Myocyte (in vitro differentiated cells): ENCODE measurements at places on chromosomes 7 and 10.
A peak's percentile ranks its signal among the peaks of the same experiment; 100 is the strongest.

- DNase-seq: peak; percentile 86
These were observed 778 bp upstream of the TRIM8 start for GRCh38 chr10:102643336-102644065.

DNA sequence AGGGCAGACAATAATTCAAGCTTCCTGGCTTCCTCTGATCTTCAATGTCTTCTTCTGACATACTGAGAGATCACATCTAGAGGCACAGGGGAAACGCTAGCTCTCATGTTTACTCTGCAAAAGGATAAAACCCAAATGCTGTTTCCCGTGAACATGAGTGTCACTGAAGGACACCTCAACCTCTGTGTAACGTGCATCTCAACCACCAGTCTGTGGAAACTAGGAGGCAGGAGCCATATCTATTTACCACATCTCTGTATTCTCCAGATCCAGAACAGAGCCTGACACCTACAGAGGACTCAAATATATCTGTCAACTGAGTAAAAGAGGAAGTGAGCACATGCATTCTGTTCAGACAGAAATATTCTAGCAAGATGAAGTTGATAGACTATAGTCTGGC, 140.3 kb upstream of the TARP start:
- DNase-seq: no peak

DNA sequence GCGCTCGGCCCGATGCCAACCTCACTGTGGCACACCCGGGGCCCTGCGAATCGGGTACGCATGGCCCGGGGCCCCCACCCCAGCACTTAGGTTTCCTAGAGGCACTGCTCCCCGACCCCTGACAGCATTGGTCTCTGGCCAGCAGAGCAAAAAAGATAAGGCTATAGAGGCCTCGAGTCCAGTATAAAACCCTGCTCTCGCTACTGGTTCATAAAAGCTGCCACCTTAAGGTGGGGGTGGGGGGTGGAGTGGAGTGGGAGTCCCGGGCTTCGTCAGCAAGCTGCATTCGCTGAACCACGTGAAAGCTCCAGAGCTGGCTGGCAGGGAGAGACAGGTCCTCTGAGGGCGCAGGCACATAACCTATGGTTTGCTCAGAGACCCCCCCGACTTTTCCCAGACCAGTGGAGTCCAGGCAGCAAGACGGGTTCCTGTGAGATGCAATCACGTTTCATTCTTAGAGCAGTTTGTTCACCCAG, 1.3 kb downstream of the KAZALD1 start:
- DNase-seq: no peak

DNA sequence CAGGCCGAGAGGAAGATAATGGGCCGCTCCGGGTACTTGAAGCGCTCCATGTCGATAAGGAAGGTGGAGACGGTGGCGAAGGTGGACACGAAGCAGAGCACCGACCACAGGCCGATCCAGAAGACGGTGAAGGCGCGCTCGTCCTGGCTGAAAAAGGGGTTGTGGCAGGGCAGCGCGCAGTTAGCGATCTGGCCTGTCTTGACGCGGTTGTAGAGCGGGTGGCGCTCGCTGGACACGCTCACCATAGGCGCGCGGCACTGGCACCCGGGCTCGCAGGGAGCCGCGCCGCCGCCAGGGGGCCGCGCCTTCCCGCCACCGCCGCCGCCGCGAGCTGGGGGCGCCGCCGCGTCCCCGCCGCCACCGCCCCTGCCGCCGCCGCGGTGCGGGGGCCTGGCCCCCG, 1.6 kb downstream of the FZD8 start:
- peak; percentile 63 for DNase-seq

DNA sequence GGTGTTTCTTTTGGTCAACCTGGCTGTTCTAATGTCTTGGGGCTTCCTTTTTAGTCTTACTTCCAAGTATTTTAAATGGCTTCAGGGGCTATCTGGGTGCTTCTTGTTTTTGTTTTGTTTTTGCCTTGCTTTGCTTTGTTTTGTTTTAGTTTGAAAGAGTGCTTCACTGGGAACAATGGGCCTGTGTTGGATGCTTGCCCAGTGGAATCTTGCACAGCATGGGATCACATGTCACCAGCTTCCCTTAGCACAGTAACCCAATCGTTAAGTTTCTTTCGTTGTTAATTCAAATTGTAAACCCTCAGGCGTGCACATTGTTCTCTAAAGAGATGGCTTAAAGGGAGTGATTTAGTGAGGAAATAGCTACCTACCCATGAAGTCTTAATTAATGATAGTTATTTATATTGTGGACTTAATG, 8.9 kb downstream of the COL17A1 start:
- DNase-seq: peak; percentile 74

DNA sequence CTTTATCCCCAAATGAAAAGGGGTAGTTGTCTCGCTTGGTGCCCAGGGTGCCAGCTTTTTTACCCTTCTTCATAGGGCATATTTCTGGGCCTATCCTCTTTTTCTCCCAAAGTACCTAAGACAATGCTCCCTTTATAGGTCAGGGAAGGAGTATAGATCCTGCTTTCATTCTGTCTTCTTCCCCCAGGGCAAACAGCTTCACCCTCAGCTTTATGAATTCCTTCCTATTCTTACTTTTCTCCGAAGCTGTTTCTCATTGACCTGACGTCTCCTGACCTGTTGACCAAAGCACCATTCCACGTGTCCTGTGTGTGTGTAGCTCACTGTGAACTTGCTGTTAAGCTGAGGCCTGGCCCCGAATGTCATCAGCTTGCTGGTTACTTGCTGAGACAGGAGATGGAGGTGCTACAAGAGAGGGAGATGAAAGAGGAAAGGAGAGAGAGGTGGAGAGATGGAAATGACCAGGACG, 48.9 kb downstream of the PYROXD2 start:
- DNase-seq: no peak

DNA sequence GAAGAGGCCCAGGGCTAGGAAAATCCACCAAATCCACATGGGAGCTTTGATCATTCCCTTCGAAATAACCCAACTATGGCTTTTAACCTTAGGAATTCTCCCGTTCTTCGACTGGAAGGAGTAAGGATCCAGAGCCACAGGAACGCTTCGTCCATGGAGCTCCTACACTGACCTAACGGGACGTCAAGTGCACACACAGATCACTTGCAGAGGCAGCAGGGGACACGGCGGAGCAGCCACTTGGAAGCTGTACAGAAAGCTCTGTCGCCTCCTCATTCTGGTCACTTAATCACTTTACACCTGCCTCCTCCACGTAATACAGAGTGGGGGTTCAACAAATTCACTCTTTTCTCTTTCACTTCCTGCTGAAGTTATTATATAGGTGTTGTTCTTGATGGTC, 43.9 kb downstream of the RSU1 start:
- DNase-seq: no peak

DNA sequence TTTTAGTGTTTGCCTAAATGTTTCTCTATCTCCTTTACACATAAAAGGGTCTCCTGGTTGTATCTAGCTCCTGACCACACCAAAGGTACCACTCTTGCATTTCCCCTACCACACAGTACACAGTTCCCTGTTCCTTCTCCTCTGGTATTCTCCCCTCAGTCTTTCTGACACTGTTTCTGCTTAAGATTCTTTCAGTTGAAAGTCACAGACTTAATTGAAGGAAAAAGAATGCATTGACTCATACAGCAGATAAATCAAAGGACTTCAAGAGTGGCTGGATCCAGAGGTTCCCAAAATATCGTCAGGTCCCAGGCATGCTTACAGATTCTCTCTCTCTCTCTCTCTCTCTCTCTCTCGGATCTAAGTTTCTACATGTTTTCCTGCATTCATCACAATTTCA, 185.6 kb upstream of the LRGUK start:
- no peak for DNase-seq

- no peak for DNase-seq
These were observed 13.1 kb downstream of the PODXL start for GRCh38 chr7:131543298-131543697.

DNA sequence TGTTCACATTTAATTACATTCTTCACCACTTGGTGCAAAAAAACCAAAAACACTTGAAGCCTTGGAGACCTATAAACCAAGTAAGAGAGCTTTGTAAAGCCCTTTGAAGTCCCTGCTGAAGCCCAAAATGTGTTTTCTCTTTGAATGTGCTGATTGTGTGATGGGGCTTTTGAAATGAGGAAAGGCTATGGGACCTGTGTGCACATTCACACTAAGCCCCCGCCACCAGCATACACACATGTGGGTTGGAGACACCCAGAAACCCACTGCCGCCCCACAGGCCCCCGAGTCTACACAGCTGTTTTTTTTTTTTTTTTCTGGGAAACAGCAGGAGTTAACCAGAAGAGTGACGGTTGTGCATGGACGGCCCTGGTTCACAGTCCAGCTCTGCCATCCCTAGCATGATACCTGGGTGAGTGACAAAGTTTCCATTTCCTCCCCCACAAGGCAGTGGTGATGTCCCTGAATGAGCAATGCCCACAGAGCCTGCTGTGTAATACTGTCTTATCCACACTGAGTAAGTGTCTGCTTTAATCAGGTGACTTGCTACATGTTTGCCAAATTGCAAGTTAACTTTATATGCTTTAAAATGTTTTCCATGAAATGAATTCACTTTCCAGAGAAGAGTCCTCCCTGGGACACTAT, 154.6 kb upstream of the GDF10 start:
- DNase-seq: no peak

DNA sequence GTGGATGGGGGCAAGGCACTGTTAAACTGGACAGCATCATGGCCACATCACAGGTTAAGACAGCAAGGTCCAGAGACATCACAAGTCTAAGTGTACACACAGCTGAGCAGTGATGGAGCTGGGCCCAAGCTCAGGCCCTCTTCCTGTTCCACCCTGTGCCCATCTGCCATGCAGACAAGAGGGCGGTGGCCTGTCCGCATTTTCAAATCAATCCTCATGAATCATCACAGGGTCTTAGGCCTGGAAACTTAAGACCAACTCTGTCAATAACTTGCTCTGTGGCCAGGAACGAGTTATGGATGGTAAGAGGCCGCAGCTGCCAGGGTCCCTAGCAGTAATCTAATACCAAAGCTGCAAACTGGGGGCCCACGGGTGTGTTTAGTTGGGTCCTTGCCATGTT, 3.2 kb downstream of the C10orf105 start:
- DNase-seq: no peak

DNA sequence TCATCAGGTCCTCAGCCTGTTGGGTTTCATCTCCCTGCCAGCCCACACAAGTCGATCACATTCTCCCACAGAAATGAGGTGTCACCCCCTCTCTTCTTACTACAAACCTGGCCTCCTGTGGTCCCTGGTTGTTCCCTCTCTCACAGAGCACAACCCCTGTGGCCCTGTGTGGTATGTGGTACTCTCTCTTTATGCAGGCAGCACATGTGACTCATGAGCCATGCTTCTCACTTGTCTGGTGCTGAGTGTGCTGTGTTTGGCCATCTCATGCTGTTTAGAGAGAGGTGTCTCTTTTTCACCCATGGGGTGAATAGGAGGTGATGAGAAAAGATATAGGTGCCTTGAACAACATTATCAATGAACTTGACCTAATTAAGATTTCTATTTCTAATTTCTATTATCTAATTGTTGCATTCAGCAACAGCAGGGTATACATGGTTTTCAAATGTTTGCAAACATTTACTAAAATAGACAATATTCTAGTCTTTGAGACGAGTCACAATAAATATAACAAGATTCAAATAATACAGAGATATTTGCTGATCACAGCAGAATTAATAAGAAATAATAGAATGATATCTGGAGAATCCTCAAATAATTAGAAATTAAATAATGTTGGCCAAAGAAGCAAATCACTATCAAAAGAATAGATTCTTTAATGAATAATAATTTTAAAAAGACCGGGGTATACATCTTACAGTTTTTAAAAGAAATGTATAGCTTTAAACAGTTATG, 633.8 kb upstream of the IGFBP3 start:
- peak; percentile 45 for DNase-seq

DNA sequence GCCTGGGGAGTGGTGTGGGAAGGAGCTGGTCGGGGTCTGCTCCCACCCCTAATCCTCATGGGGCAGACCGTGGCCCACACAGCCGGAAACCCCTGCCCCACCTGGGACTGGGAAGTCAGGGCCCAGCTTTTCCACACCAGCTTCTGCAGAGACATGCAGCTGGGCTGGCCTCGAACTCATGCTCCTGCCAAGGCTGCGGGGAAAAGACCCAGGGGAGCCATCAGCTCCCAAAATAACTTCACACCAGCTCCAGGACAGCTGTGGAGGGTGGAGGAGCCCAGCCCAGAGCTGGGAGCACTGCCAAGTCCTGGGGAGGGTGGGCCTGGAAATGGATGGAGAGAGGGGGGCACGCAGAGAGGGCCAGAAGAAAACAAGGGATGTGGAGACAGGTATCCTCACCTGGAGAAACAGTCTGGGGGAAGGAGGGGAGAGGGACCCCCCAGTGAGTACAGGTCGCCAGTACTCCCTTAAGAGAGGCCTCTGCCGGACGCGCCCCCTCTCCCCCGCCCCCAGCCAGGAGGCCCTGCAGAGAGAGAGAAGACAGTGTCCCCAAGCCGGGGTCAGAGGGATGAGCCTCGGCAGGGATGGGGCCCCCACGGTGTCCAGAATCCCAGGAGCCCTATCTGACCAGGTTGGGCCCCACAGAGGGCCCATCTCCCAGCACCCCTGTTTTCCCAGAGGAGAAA, 11.5 kb upstream of the GRIFIN start:
- peak; percentile 85 for DNase-seq

DNA sequence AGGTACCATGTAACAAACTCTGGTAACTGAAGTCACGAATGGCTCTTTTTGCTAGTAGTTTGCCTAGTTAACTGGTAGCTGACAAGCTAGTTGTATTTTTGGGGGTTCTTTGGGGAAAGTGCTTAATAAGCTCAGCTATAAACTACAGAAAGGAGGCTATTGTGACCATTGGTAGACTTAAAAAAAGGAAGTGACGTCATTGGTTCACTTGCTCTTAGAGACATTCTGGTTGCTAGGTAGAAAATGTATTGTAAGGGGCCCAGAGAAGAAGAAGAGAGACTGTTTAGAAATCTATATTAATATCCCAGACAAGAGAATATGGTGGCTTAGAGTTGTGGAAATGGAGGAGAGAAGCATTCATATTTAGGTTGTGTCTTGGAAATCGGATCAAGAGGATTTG, 103.0 kb downstream of the NXPH1 start:
- DNase-seq: no peak

DNA sequence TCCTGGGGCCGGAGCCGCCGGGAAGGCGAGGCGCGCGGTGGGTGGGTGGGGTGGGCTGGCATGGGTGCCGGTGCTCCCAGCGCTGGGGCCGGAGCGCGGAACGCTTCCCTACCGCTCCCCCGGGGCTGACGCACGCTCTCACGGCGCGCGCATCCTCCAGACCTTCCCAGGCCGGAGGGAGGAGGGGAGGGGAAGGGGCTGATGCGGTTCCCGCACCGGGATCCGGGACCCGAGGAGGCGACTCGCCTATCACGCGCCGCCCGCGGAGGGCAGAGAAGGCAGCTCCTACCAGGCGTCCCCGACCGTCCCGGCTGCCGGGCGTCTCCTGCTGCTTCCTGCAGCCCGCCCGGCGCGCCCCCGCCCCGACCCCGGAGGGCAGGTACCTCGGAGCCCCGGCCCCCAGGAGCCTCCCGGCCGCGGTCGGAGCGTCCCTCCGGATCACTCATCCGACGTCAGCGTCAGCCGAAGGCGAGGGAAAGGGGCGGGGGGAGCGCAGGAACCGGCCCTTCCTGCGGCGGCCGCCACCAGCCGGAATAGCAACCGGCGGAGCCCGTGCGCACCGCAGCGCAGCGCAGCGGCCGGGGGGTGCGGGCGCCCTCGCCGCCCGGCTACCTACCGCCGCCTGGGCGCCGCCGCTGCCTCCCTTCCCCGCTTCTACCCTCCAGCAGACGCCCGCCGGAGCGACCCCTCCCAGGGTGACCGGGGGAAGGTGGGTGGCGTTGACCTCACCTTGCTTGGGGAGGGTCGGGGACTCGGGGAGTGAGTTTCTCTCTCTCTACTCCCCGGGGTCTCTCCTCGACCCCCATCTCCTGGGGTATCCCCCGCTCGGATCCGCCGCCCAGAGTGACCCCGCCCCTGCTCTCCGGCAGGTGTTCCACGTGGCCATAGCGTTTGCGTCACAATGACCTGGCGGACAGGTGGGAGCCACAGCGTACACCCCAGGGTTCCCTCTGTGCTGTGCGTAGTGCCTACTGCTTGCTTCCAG, at the start of gene ICA1:
ICA1 (minus strand) TSS at position 457 of the 985 bp plus-strand sequence. CDS start 26,241 bp downstream, outside the sequence.
- DNase-seq: peak; percentile 1
